Uterus (tissue), 4 donors: ENCODE measurements at places on chromosomes 12 and 14.

- DNase-seq, result no peak
These were observed 37.3 kb downstream of the RFLNA start for GRCh38 chr12:124332058-124332672.

- DNase-seq, result no peak
These were observed 17.2 kb downstream of the PPFIBP1 start for GRCh38 chr12:27541031-27541719.

- no peak for DNase-seq
These were observed 152.5 kb upstream of the PLEKHG7 start for GRCh38 chr12:92550254-92550653.

- DNase-seq, result no peak
These were observed 57.7 kb downstream of the MAX start for GRCh38 chr14:65044596-65044959.

GRCh38 chr12:83322809-83323208 is 636.1 kb downstream of the TMTC2 start:
- no peak for DNase-seq

DNA sequence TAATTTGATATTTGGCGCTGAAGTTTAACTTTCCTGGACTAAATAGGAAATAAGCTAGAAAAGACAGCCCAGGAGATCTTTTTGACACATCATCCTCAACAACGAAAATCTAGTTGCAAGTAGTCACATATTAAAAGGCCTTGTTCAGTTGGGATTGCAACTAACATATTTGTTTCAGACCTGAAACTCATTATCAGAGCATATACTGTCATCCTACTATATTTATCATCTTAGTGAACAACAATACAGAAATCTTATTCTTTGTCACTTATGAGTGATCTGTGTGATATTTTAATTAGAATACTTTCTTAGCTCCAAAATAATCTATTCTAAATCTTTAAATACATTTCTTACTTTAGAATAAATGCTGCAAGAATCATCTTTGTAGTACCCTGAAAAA is 72.1 kb downstream of the ELK3 start:
- DNase-seq, result no peak

DNA sequence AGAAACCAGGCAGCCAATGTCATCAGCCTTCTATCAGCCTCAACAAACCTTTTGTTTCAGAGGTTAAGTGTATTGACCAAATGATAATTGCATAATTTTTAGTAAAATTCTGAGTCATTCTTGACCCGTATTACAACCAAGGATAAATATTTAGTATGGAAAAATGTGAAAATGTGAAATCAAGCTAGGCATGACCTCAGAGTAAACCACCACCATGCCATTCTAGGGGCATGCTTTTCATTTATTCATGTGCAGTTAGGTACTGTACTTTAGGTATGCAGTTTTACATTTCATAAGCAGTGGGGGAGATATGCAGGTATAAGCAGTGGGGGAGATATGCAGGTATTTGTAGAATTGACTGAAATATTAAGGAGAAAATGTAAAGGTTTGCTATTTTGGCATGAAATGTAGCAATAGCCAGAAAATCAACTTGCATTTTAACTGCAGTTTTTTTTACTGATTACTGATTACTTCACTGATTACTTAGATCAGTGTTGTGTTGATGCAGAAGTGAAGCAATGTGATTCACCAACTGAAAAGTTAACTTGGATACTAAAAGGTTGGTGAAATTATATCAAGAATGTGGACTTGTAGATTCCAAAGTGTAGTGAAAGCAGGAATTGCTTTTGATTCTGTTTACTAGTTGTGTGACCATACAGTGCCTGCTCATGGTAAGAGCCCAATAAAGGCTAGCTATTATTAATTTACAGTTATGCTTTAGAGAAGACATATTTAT is 184.2 kb downstream of the ESR2 start:
- no peak for DNase-seq

DNA sequence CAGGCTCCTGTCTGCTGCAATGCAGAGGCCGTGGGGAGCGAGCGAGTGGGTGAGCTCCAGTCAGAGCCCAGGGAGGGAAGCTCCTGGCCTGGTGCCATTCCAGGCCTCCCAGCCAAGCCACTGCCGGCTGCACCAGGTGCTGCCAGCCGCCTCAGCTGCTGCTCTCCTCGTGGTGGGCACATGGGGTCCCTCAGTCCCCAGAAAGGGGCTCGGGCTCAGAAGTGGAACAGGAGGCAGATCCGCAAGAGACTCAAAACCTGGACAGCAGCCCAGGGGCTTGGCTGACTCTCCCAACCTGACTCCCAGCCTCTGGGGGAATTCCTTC is 2.4 kb downstream of the ABCB9 start:
- peak; percentile 59 for DNase-seq

DNA sequence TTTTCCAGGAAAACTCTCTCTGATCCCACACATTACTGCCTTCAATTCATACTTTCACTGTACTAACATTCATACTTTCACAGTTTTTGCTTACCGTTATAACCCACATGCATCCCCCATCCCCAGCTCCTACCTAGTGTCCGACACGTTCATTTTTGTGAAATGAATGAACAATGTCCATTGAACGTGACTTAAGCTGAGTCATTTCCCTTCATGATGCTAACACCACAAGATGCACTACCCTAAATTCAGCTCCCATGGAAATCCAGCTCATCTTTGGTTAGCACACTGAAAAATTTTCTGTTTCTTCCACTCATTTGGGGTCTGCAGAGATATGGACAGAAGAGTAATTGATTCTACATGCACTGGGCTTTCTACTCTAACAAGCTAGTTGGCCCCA is 84.7 kb downstream of the GALNT4 start:
- DNase-seq, result no peak

GRCh38 chr12:21485998-21486397 is 15.4 kb downstream of the RECQL start:
- DNase-seq, result no peak

- DNase-seq, result no peak
These were observed 24.1 kb upstream of the PAPOLA start for GRCh38 chr14:96478119-96478518.

DNA sequence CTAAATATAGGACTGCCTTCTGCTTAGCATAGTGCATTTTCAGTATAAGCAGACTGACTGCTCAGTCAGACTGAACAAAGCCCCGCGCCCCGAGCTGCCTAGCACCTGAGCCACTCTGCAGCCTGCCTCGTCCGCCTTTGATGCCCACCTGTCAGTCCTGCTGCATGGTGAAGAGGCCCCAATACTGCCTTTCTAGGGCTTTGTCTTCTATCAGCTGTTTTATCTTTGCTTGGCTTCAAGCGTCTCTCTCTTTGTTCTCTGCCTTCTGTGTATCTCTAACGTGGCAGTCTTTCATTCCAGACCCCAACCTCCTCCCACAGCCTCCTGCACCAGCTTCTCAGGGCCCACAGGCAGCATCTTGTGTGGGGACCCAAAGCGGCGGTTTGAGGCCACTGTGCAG is 1001.0 kb downstream of the VRK1 start:
- DNase-seq, result no peak

- DNase-seq, result no peak
These were observed 56.2 kb downstream of the DUSP16 start for GRCh38 chr12:12506496-12506890.

- DNase-seq, result no peak
These were observed 72.5 kb upstream of the ATP2B1 start for GRCh38 chr12:89781156-89781555.

DNA sequence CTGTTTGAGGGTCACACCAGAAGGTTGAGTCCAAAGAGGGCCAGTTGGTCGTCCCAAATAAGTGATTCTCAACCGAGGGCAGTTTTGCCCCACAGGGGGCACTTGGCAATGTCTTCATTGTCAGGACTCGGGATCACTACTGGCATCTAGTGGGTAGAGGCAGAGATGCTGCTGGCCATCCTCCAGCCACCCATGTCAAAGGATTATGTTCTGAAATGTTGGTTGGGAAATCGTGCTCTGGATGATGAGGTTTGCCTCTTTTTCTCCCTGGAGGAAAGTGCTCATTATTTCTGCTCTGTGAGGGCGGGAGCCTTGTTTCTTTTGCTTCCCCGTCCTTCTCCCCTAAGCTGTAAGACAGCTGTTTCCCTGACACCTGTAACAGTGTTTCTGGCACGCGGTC is 3.6 kb downstream of the ZNF839 start:
- DNase-seq, result peak; percentile 48

- no peak for DNase-seq
These were observed 158.4 kb downstream of the KLHL28 start for GRCh38 chr14:44803239-44803905.

- no peak for DNase-seq
These were observed 118.8 kb upstream of the SINHCAF start for GRCh38 chr12:31444736-31445135.

- no peak for DNase-seq
These were observed 4.0 kb downstream of the NUDT14 start for GRCh38 chr14:105177082-105177481.

DNA sequence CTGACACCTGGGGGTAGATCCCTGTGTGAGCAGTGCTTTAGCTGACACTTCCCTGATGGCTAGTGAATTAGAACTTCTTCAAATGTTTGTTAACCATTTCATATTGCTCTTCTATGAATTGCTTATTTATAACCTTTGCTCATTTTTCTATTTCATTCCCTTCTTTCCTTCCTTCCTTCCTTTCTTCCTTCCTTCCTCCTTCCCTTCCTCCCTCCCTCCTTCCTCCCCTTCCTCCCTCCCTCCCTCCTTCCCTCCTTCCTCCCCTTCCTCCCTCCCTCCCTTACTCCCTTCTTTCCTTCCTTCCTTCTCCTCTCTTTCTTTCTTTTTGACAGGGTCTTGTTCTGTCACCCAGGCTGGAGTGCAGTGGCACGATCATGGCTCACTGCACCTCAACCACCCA is 23.3 kb upstream of the CEP170B start:
- DNase-seq, result no peak
